ENCODE measurements at places on chromosomes 1 and 21.
A peak's percentile ranks its signal among the peaks of the same experiment; 100 is the strongest.

DNA sequence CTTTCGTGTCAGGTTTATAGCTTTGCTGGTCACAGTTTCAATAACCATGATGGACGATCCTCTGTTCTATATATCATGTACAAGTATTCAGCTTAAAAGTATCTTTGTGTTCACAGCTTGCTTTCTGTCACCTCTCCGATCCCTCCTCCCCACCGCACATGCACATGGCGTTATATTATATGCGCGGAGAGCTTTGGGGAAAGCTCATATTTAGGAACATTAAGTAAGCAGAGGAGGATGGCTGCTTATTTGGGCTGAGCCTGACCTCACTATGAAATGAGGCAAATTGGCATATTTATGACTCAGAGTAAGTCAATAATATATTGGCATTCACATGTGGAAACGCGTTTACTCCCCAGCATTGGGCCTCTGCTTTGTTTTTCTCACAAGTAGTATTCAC is 360.5 kb downstream of the HLX start:
- DNase-seq, result no peak

GRCh38 chr1:78839704-78840277 is 166.7 kb downstream of the ADGRL4 start:
- no peak for DNase-seq

- DNase-seq, result no peak
These were observed 19.9 kb downstream of the REG4 start for GRCh38 chr1:119791377-119791776.

DNA sequence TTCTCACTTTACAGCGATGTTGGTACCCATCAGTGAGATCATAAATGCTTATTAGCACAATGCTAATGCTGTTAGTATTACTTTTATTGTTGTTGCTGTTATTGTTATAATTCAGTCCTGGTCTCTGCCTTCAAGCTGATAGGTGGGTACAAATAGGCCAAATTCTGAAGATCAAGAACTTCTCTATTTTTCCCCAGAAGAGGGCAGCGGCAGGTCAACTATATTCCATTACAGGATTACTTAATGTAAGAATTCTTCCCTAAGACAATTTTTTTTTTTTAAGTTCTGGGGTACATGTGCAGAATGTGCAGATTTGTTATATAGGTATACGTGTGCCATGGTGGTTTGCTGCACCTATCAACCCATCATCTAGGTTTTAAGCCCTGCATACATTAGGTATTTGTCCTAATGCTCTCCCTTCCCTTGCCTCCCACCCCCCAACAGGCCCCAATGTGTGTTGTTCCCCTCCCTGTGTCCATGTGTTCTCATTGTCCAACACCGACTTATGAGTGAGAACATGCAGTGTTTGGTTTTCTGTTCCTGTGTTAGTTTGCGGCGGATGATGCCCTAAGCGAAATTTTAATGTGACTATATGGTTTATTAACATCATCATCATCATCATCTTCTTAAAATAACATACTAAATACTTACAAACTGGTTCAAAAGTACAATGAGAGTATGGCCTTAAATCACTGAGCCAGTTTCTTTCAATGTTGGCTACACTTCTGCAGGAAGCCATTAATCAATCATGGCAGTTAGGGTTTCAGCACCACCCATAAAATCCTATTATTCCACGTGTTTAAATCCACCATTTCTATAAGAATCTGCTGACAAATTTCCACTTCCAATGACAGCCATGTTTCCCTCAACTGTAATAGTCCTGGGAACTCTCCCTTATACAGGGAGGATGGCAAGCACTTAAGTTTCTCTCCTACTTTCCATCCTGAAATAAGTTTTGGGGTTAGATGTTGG is 19.2 kb downstream of the SLC19A2 start:
- no peak for DNase-seq

DNA sequence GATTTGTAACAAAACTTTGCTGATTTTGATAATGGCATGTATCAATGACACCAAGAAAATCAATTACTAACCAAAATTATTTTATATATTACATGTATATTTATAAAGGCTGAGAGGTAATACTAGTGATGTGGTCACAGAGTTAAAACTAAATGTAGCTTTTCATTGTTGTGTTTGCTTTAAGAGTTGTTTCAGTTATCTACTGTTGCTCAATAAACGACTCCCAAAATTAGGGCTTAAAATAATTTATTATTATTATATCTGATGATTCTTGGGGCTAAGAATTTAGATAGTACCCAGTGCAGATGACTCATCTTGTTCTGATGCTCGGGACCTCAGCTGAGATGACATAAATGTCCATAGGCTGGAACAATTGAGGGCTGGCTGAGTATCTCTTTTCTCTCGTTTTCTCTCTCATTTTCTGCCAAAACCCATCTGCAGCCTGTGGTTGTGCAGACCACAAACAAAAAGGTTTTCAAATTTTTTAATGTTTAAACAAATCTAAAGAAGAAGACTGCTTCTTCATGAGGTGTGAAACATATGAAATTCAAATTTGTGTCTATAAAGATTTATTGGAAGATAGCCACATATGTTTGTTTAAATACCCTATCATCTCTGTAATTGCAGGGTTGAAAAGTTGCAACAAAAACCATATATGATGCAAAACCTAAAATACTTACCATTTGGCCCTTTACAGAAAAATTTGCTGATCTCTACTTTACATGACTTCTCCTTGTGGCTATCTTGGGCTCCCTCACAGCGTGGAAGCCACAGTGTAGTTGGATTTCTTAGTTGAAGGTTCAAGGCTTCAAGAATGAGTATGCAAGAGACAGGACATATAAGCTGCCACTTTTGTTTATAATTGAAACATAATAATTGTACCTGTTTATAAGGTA is 14.8 kb upstream of the PTPRC start:
- DNase-seq, result no peak

GRCh38 chr1:152185544-152186391 is 26.7 kb upstream of the RPTN start:
- peak; percentile 59 for DNase-seq

DNA sequence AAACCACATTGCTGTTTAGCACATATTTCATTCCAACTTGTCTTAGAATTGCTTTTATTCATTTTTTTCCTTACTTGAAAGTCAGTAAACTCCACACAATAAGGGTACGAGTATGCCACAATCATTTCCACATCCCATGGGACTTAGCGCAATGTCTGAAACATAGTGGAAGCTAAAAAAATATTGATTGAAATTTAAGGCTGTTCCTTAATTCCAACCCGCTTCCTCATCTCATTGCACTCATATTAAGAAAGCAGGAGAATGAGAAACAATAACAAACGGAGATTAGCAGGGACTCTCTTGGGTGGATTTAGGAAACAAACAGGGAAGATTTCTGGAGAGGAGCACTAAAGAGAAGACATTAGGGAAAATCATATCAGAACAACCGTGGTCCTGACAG is 39.3 kb upstream of the RGS4 start:
- no peak for DNase-seq

DNA sequence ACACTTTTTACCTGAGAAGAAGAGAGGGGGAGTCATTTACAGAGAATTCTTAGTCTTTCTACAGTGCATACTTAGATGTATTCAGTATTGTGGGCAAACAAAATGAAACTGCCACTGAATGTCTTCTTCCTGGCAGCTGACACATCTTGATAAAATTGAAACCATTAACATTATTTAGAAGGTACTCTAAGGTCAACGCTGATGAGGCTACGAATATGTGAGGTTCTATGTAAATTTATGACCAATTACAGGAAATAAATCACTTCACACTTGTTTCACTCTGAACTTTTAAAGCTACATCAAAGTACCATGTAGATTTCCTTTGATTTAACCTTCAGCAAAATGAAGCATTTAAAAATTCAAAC is 51.3 kb upstream of the GFI1 start:
- DNase-seq, result no peak

DNA sequence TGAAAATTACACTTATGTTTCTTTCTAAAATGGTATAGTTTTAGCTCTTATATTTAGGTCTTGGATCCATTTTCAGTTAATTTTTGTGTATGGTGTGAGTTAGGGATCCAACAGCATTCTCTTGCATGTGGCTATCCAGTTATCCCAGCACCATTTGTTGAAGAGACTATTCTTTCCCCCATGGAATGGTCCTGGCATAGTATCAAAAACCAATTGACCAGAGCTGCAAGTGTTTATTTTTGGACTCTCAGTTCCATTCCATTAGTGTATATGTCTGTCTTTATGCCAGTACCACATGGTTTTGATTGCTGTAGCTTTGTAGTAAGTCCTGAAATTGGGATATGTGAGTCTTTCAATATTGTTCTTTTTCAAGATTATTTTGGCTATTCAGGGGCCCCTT is 14.3 kb downstream of the TTLL10 start:
- DNase-seq, result no peak

DNA sequence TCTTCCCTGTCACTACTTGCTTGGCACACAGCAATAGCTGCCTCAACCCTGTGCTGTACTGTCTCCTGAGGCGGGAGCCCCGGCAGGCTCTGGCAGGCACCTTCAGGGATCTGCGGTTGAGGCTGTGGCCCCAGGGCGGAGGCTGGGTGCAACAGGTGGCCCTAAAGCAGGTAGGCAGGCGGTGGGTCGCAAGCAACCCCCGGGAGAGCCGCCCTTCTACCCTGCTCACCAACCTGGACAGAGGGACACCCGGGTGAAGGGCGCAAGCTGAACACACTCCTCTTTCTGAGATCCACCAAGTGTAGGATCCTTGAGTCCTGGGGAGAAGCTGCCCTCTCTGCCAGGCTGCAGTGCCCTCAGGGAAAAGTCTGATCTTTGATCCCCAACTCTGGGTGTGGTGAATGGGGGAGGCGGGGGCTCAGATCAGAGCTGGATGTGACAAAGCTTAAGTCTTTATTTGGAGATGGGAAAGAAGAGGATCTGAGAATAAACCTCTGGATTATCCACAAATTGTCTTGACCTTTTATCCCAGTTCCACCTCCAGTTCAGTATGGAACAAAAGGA is 1.2 kb downstream of the RXFP4 start:
- no peak for DNase-seq

GRCh38 chr1:221271701-221272100 is 392.5 kb downstream of the HLX start:
- DNase-seq, result no peak

GRCh38 chr1:36411674-36412648 is 14.3 kb upstream of the LSM10 start:
- DNase-seq, result peak; percentile 3

DNA sequence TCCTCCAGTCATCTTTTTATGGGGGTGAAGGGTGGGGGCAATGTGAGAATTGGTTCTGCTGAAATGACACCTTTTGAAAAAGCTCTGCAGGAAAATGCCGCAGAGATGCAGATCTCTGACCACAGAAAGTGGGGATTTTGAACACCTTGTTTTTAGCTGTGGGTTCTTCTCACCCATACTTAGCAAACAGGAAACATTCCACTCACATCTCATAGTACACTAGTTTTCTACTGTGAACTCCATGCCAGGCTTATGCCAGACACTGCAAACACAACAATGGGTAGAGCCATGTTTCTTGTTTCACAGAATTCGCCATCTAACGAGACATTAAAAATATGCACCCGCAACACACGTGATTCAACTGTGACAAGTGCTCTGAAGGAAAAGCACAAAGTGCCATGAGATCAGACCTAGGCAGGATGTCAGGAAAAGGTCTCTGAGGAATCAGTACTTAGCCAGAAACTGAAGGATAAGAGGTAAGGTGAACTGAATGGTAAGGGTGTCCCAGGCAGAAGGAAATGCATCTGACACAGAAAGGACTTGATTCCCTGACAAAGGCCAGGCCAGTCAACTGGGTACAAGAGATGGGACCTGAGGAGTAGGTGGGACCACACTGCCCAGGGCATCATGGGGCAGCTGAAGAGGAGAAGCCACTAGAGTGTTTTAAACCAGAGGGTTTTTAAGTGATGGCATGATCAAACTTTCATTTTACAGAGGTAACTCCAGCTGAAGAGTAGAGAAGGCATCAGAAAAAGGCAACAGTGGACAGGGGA is 83.8 kb upstream of the JAK1 start:
- DNase-seq, result no peak

DNA sequence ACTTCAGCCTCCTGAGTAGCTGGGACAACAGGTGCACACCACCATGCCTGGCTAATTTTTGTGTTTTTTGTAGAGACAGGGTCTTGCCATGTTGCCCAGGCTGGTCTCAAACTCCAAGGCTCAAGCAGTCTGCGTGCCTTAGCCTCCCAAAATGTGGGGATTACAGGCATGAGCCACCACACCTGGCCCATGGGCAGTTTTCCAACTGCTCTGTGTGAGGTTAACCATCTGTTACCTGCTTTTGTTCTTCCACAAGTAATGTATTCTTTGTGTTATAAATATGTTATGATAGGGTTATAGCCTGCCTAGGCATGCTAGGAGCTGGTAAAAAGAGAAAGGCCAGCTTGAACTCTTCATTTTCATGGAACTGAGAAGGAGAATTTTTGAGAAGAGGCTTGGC is 30.7 kb downstream of the TUFT1 start:
- peak; percentile 89 for DNase-seq

DNA sequence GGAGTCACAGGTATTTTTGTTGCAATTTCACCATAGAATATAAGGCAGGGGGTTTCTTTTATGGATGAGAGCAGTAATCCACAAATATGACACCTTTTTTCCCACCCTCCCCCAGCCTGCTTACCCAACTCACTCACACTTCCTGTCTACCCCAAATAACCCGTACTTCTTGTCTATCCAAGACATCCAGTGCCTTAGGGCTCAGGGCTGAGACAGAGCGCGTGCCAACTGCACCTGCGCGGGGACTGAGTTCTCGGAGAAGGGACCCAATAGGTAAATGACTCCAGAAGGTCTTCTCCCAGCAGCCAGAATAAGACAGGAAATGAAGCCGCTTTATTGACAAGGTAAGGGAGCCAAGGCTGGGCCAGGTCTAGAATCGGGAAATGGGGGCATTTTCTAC is 369.1 kb downstream of the SIPA1L2 start:
- no peak for DNase-seq

GRCh38 chr1:211386921-211387320 is 60.3 kb downstream of the TRAF5 start:
- no peak for DNase-seq

- DNase-seq, result no peak
These were observed 10.5 kb downstream of the AIM2 start for GRCh38 chr1:159066108-159066507.

DNA sequence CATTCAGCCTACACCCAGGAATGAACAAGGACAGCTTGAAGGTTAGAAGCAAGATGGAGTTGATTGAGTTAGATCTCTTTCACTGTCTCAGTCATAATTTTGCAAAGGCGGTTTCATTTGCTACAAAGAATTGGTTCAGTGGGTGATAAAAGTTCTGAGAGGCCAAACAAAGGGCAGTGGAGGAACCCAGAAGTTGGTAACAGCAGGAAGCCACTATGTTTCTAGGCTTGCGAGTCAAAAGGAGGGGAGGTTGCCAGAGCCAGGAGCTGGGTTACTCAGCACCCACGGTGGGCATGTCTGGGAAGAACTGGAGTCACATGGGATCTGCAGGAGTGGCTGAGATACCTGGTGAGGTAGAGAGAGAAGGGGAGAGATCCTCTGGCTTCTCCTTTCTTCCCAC is 64.2 kb upstream of the MRPS6 start:
- DNase-seq, result no peak
